T-cell (primary cell): ENCODE measurements at places on chromosomes 11 and 22.

- DNase-seq = no peak
Observed at GRCh38 chr11:1927026-1927847, 7.7 kb downstream of the TNNT3 start.

DNA sequence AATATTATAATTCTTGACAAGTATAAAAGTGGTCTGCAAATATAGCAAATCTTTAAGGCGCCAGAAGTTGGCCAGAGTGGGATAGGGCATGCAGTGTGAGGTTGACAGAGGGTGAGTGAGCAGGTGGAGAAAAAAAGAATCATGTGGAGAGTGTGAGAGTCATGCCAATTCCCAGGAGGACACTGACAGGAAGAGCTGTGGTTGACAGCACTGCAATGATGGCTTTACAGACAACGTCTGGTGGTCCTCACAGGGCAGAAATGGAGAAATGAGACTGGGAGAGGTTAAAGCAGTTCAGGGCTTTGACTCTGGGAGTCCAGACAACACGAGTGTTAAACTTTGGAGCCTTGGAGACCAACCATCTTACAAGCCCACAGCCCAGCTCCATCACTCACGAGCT, 34.9 kb downstream of the SERPIND1 start:
- no peak for DNase-seq

DNA sequence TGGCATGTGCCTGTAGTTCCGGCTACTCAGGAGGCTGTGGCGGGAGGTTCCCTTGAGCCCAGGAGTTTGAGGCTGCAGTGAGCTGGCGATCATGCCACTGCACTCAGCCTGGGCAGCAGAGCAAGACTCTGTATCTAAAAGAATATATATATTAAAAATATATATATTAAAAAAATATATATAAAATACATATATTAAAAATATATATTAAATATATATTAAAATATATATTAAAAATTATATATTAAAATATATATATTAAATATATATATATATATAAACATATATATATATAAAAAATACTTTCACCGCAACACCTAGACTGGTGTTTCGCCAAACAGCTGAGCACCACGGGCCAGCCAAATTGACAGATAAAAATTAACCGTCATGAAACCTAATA, 8.8 kb downstream of the TTC38 start:
- no peak for DNase-seq

DNA sequence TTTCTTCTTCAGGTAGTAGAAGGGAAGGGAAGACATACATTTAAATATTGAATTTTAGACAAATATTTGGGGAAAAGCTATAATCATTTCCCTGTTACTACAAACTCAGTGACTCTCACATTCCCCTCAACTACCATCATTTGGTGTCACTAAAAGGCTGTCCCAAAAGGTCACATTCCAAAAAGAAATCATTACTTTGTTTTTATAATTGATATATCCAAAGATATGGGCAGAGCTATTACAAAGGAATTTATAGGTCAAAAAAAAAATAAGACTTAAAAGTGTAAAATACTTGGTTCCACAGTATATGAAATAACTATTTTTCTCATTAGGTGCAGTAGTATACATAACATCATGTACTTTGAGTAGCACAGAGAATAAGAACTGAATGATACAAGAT, 751.4 kb downstream of the KCNA4 start:
- no peak for DNase-seq

DNA sequence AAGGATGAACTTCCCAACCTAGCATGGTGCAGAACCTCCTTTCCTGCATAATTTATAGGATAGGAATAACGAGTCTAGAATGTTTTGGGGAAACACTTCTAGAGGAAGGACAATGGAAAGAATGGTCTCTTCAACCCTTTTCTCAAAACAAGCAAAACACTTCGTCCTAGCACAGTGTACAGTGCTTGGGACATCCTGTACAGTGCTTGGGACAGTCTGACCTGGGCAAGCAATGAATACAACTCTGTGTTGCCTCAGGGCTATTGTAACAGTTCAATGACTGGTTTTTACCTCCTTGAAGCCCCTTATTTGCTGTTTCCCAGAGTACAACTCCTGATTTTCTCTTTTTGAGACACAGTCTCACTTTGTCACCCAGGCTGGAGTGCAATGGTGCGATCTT, 1.6 kb upstream of the ADAMTS8 start:
- DNase-seq = no peak

GRCh38 chr11:124174001-124174583, 9.1 kb upstream of the OR10D3 start:
- no peak for DNase-seq

DNA sequence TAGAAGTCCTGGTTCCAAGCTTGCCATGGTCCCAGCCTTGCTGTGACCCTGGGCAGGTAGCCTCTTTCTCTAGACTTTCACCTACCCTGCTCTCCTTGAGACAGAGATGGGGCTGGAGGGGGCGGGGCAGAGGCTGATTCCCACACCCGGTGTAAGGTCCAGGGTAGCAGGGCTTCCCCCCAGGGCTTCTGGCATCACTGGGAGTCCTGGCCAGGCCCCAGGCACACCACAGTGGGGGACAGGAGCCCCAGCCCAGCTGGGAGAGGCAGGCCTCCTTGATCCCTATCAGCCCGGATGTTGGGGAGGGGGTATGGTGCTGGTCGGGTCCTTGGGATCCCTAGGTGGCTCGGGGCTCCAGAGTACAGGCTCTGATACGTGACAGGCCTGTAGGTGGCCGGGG, 1.7 kb upstream of the NUDT8 start:
- DNase-seq = no peak

- no peak for DNase-seq
Observed at GRCh38 chr22:44881624-44882023, 128.2 kb downstream of the PHF21B start.

DNA sequence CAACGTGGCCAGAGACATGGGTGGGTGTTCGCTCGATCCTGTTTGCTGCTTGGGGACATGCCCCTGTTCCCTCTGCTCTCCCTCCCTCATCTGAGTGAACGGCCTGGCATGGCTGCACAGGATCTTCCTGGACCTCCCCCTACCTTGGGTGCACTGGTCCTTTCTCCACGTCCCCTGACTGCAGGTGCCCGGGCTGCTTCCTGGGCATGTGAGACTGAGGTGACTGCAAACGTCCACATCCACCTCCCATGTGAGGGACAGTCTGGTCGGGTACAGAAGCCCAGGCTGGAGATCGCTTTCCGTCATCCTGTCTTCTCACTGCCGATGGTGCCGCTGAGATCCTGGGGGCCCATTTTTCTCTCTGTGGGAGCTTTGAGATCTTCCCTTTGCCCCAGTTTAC, 11.8 kb downstream of the SULT4A1 start:
- no peak for DNase-seq
